ENCODE measurements at places on chromosomes 3 and 15.
A peak's percentile ranks its signal among the peaks of the same experiment; 100 is the strongest.

DNA sequence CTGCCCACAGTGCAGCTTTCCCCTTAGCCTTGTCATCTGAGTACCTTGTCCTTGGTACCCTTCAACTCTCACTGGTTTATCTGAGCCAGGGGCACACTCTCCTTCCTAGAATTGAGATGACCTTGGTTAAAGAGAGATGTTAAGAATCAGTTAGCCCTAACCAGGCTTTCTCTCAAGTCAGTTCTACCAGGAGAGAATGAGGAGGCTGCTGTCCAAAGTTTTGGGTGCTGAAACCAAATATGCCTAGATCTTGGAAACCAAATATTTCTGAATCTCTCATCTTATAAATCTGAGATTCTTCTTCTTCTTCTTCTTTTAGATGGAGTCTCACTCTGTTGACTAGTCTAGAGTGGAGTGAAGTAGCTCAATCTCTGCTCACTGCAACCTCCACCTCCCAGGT lies 12.0 kb upstream of the CTXND1 start:
- no peak for DNase-seq

DNA sequence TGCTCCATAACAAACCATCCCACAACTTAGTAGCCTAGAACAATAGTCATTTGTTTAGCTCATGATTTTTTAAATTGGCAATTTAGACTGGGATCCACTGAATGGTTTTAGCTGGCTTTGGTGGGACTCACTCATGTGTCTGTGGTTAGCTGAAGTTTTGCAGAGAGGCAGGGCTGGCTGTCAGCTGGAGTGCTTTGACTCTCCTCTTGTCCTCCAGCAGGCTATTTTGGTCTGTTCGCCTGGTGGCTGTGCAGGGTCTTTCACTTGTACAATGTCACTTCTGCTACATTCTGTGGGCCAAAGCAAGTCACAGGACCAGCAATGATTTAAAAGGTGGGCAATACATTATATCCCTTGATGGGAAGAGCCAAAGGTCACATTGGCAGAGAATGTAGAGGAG lies 1146.5 kb downstream of the ROBO2 start:
- no peak for DNase-seq

GRCh38 chr3:62500556-62501288 lies 127.4 kb upstream of the FEZF2 start:
- no peak for DNase-seq

- no peak for DNase-seq
Observed at GRCh38 chr3:62361824-62362223, 11.5 kb downstream of the FEZF2 start.

DNA sequence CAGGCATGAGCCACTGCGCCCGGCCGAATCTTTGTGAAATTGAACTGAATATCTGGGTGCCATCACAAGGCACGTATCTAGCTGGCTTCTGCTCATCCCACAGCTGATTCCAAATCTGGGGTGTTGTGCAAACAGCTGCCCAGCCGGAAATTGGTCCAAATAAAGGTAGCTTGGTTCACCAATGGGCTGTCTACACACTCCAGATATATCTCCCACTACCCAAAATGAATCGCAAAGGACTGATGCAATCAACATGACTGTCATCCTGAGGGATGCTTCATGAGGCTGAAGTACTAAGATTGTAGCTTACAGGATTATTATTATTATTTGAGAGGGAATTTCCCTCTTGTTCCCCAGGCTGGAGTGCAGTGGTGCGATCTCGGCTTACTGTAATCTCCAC lies 28.1 kb downstream of the LARP6 start:
- no peak for DNase-seq

DNA sequence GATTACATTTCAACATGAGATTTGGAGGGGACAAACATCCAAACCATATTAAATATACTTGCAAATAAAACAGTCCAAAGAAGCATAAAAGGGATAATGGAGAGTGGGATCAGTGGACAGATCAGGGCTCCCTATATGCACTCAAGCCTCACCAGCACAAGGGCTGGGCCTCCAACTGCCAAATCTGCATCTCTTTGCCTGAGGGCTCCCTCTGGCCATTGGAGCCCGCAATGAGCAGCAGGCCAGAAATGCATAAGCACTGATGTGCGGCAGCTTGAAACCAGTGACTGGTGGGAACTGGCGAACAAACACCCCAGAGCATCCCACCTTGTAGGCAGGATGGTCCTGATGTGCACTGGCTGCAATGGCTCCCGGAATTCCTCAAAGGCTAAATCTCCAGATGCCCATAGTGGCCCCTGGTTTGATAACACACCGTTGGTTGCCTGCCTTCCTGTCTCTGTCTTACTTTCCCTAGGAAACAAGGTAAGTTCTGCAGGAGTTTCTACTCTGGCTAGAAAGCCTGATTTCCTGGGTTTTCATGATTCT lies 55.9 kb upstream of the POMGNT2 start:
- DNase-seq, result no peak

DNA sequence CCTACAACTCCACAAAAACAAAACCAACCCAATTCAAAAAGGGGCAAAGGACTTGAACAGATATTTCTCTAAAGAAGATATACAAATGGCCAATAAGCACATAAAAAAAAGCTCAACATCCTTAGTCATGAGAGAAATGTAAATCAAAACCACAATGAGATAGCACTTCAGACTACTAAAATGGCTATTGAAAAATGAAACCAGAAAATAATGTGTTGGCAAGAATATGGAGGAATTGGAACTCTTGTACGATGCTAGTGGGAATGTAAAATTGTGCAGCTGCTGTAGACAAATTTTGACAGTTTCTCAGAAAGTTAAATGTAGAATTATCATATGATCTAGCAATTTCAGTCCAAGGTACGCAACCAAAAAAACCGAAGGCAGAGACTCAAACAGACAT lies 29.0 kb downstream of the KY start:
- no peak for DNase-seq

- no peak for DNase-seq
Observed at GRCh38 chr15:96693990-96694517, 363.6 kb downstream of the NR2F2 start.

- DNase-seq, result peak; percentile 17
Observed at GRCh38 chr3:59818033-59818918, 768.5 kb upstream of the CFAP20DC start.

GRCh38 chr3:120244834-120245225 lies 40.2 kb downstream of the GPR156 start:
- DNase-seq, result no peak

DNA sequence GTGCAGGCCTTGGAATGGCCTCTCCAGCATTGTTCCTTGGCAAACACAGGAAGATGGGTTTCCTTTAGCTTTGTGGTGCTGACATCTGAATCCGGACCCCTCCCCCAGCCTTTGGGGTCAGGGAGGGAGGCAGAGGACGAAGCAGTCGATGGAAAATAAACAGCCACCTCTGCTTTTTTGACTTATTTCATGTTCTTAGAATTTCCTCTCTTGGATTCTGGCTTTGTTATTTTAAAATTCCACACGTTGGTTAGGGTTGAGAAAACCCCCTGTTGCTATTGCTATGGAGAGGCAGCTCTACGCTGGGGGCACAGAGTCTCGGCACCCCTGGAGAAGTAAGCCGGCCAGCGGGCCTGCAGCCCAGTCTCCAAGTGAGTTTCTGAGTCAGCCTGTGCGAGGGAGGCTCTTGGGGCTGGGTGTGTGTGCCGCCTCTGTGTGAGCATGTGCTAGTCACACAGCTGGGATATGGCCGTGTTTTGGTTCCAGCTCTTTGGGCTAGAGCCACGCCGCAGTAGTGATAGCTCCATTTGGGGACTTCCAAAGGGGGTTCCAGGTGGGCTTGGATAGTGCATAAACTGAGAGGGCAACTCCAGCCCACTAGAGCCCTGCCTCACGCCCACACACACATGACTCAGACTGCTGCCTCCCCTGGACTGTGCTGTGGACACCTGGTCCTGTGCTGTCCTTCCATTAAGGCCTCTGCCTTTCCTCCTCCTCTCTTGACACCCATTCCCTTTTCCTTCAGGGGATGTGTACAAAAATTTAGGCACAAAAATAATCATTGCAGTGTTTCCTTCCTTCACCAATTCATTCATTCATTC lies 58.8 kb downstream of the AMOTL2 start:
- DNase-seq, result no peak

DNA sequence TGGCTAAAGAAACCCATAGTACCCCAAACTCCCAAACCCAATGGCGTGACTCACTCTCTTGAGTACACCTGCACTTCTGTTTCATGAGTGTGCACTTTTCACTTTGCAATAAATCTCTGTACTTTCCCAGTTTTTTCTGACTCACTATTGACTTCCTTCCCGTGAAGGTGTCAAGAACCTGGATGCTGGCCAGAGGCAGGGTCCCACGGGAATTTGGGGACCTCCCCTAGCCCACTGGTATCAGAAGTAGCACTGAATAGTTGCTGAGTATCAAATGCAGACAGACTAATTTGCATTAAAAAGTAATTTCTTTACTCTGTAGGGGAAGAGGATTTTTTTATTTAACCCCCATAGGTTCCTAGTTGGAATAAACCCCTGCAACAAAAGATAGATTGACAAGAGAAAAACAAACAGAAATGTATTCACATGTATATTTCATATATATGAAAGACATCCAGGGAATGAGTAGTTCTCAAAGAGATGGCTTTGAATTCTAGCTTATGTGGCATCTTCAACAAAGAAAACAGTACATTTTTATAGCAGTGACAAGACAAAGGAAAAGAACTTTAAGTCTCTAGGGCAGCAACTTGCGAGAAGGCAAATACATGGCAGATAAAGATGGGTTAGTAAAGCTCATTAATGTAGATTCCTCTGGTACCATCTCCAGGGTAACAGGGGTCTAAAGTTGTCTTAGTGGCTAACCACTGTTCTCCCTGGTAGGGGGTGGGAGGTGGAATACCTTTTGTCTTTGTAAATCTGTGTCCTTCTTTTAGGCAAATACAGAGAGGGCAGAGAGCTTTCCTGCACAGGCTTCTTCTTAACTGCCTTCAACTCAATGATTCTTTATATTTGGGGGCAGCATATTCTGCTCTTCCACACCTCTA lies 385.5 kb upstream of the PDZRN3 start:
- no peak for DNase-seq

DNA sequence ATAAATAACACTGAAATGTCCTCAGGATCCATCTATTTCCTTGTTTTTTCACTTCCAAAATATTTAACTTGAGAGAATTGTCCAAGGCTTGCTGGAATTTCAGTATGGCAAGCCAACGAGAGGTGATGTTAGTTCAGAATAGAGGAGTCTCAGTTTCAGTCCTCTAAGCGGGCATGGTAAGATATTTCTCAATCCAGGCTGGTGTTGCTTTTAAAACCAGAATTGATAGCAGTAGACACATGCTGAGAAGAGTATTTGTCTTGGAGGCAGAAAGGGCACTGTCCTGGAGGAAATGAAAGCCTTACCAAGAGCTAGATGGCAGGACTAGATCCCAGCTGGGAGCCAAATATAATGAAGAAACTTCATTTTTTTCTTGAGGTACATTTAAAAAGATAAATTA lies 23.1 kb downstream of the PHLDB2 start:
- no peak for DNase-seq

DNA sequence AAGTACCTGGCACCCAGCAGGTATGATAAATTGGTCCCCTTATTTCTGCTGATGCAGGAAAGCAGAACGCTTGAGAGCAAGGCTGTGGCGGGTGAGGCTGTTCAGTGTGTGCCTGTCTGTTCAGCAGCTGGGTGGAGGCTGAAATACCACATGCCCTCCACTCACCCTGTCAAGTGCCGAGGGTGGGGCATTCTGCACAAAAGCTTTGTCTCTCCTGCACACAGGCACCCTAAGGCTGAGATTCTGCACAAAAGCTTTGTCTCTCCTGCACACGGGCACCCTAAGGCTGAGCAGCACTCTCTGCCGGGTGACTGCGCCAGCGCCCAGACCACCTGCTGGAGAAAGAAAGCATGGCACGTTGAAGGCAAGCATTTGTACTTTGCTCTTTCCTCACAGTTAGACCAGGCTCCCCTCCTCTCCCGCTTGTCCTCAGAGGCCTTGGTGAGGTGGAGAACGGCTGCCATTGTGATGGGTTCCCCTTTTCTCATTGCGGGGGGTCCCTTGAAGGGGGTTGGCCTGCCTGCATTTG lies 97.5 kb downstream of the BDH1 start:
- no peak for DNase-seq

- no peak for DNase-seq
Observed at GRCh38 chr15:60633426-60633968, 154.6 kb upstream of the ICE2 start.

- no peak for DNase-seq
Observed at GRCh38 chr15:69414701-69415167, 585 bp downstream of the KIF23 start.

DNA sequence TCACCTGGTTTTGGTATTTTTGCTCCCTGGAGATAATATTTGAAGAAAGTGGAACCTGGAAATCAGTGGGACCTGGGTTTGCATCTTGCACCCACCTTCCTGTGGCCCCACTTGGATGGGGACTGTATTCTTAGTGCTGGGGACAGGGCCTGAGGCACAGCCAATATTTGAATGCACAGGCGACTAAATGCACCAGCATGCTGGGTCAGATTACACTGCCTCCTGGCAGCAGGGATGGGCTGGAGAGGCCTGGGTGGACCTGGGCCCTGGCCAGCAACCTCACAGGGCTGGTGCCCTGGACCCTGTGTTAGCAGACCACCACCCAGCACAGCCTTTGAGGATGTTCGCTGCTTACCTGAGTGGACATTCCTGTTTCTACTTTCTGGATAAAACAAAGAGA lies 10.5 kb downstream of the ITIH4 start:
- DNase-seq, result no peak

DNA sequence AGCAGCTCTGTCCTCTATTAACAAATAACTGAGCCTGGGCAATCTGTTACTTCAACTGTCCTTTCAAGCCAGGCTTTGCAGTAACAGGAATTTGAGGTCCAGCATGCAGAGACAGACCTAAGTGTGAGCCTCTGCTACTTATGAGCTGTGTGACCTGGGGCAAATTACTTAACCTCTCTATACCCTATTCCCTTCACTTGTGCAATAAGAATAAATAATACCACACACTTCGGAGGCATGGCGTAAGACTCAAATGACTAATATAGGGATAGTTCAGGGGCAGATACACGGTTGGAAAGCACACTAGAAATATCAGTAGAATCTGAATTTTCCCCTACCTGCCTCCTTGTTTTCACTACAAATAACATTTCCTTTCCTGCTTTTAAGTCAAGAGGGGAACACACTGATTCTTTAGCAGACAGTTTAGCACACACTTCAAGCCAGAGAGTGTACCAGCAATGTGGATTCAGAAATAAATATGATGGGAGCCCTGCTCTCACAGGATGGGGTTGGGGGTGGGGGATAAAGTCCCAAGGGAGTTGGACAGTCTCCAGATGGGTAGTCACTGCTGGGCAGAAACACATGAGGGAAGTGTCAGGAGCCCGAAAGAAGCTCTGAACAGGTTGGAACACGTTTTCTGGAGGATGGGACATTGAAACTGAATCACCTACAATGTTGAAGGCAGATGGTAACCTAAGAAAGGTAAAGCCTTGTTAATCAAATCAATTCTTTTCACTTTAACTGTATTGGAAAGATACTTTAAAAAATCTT lies 61.8 kb upstream of the RBP1 start:
- DNase-seq, result no peak

GRCh38 chr3:49017971-49018706 lies at the start of gene DALRD3:
TSS of gene DALRD3 (minus strand) at chr3:49018580. CDS start at chr3:49018564, 16 bp downstream.
- DNase-seq, result peak; percentile 57

GRCh38 chr3:57164217-57164656 lies 916 bp downstream of the IL17RD start:
- DNase-seq, result no peak

Measured in CD4-positive, alpha-beta T cell treated with Interleukin-15 for 1 hour (primary cell).